ENCODE measurements at places on chromosomes 12 and 14. TPM values are rescaled to one million over a fixed set of nuclear protein-coding genes. Genes with fewer than 3 reads are reported as not detected.

TAS2R9 gene
- total RNA-seq = not detected

TRPV4 gene
- total RNA-seq = 0.92 TPM

OR6C65 gene
- not detected for total RNA-seq

RABGGTA gene
- total RNA-seq = 21.6 TPM

KIF5A gene
- under 0.01 TPM for total RNA-seq

DNA sequence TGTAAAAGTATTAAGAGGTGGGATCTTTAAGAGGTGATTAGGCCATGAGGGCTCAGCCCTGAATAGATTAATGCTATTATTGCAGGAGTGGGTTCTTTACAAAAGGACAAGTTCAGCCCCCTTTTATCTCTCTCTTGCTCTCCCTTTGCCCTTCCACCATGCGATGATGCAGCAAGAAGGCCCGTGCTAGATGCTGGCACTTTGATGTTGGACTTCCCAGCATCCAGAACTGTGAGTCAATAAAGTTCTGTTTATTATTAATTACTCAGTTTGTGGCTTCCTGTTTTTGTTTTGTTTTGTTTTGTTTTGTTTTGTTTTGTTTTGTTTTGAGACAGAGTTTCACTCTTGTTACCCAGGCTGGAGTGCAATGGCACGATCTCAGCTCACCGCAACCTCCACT lies 10.1 kb downstream of the RNASE1 start:
- no peak for DNase-seq

DNA sequence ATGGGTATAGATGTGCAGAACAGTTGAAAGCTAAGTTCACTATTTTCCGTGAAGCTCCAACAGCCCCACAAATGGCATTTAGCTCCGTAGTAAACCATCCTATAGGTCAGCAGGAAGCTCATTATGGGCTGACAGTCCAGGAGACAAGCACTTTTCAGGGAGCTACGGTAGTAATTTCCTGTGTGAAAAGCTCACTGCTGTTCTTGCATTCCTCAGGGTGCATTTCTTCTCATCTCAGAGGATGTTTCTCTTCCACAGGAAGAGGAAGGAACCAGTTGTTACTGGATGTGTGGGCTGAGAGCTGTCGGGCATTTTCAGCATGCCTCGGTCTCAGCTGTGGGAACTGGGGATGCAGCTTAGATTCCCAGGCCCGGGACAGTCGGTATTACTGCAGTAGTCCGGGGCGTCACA lies 72.8 kb downstream of the GALNT4 start:
- no peak for DNase-seq

DNA sequence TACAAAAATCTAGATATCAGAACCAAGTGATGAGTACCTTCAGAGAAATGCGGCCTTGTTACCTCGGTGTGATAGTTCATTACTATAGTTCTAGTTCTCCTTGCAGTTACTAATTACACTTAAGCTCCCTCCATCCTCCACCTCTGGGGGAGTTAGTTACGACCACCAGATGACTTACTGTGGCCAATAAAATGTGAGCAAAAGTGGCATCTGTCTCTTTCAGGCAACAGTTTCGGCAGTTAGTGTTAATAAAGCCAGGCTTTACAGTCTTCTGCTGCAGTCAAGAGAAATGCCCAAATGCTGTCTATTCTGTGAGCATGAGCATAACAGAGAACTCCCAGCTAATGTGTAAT lies 6.0 kb downstream of the TXNDC16 start:
- no peak for DNase-seq

- DNase-seq = no peak
These were observed 26.2 kb downstream of the UBE3B start for GRCh38 chr12:109503611-109504010.

- no peak for DNase-seq
These were observed 95.8 kb downstream of the CRACR2A start for GRCh38 chr12:3656946-3657622.

DNA sequence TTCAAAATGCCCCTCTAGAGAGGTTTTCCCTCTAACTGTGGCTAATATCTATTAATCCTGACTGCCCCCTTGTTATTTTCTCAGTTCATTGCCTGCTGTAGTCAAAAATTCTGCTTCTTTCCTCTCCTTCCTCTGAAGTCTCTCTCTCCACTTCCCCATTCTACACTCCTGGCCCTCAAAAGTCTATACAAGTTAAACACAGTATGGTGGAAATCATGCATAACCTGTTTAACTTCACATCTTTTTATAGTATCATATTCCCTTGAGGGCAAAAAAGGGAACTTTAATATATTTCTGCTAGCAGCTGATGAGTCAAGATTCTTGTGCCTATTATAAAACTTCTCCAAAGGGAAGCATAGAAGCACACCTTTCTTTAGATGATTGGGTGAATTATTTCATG lies 16.7 kb downstream of the GRIP1 start:
- DNase-seq = no peak

All from pulmonary artery endothelial cell (primary cell).